ENCODE measurements at places on chromosomes 2 and 18.

DNA sequence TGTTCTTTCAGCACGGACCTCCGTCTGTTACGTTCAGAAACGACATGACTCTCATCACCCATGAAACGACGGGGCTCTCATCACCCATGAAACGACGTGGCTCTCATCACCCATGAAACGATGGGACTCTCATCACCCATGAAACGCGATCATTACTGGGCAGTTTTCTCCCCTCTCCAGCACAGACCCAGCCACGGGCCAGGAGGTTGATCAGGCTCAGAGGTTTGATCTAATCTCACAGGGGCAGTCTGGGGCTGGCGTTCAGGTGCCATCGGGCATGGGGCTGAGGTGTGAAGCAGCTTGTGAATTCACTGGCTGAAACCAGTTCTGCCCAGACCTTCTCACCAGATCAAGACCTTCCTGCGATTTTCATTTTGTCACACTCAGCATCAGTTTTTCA is 296.4 kb downstream of the NDUFA10 start:
- DNase-seq = no peak

DNA sequence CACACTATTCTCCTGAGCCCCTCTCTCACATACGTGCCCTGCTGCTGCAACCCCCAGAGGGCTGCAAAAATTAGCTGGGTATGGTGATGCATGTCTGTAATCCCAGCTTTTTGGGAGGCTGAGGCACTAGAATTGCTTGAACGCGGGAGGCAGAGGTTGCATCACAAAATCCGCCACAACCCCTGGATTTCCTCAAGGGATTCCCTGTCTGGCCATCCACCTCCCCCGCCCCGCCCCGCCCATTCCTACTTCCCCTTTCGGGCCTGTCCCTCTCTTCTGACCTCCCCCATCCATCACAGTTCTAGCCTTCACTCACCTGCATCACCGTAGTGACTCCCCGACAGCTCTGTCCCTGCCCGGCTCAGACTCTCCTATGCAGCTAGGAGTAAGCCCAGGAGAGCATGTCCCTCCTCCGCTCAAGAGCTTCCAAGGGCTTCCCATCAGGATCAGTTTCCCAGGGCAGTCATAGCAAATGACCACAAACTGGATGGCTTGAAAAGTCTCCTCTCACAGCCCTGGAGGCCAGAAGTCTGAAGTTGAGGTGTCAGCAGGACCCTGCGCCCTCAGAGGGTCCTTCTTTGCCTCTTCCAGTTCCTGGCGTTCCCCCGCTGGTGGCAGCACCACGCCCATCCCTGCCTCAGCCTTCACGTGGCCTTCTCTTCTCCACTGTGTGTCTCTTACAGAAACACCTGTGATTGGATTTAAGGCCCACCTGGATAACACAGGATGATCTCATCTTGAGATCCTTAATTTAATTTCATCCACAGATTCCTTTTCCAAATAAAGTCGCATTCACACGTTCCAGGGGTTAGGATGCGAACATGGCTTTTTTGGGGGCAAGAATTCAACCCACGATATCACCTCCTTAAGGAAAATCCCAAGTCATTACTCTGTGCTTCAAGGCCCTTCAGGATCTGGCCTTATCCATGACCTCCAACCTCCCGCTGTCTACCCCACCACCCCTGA is 58.5 kb downstream of the HS1BP3 start:
- DNase-seq = no peak

- DNase-seq = peak; percentile 86
Measured at GRCh38 chr2:207167099-207167923, 1.6 kb upstream of the KLF7 start.

- DNase-seq = peak; percentile 98
Measured at GRCh38 chr2:217065695-217066405, 206.0 kb upstream of the TNP1 start.

- no peak for DNase-seq
Measured at GRCh38 chr18:50653402-50654093, 93.7 kb downstream of the MAPK4 start.

GRCh38 chr2:73970141-73970803 is 14.4 kb upstream of the TET3 start:
- DNase-seq = no peak

DNA sequence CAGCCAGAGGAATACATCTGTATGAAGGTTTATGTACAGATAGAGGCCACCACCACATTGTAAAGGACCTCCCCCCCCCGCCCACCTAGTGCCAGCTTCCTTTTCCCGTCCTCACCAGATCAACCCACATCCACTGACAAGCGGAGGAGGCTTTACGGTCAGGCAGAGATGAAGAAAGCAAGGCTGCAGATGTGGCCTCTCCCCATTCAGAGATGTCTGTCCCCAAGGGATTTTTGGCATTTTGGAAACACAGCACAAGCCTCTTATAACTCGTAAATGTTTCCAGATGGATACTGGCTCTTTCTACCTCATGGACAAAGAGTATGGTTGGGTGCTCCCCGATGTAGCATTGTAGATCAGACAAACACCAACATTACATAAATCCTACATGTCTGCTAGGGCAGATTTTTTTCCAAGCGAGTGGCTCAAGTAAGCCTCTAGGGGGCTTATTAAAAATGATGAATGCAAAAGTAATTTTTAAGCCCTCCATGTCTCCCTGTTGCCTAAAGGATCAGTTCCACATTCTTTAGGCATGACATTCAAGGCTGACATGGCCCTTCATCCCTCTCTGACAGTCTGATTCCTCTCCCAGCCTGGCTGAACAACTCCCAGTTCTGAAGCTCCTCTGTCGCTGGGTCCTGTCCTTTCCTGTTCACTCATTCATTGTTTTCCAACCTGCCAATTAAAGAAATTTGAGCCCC is 11.7 kb downstream of the VIT start:
- DNase-seq = peak; percentile 41

DNA sequence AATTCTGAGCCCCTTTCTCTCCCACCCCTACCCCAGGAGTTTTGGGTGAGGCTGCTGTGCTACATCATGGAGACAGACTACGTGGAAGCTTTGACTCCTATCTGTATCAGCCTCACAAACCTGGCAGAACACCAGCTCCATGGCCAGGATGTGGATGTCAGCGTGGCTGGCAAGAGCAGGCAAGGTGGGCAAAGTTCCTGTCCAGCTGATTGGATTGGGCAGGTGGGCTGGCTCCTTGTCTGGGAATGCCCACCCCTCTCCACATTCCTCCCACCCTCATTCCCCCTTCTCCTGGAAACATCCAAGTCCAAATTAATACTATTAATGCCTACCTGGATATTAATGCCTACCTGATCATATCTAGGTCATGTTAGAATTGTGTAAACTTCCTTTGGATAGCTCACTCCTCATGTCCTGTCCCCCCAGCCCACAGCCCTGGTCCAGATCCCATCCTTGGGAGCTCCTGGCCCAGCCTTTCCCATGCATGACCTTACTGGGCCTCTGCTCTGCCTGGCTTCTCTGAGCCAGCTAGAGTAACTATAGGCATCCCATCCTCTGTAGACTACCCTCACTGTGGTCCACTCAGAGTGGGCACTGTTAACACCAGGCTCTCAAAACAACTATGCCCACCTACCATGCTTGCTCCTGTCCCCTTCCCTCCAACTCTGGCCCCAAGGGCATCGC is 24.1 kb downstream of the MROH2A start:
- no peak for DNase-seq

Data from choroid plexus epithelial cell (primary cell).